ENCODE measurements at places on chromosomes 16 and 17.

GRCh38 chr17:39173526-39174274 lies 7.7 kb upstream of the ARL5C start:
- no peak for DNase-seq

- DNase-seq: no peak
Measured at GRCh38 chr17:8421571-8421970, 14.1 kb upstream of the NDEL1 start.

DNA sequence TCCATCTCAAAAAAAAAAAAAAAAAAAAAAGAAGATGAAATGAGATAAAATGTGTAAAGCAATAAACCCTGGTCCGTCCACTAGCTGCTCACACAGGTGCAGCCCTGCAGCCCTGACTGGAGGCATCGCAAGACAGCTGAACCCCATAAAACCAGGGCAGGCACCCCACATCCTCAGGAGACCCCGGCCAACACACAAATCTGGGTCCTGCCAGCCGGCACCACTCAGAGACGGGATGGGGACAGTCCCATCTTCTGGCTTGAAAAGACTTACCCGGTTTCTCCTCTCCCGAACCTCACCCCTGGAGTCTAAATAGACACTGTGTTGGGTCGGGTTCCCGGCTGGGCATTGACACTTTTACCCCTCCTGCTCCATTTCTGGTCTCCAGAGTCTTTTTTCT lies 52.7 kb upstream of the TNRC6C start:
- DNase-seq: no peak

GRCh38 chr16:69095193-69095592 lies 10.3 kb upstream of the HAS3 start:
- no peak for DNase-seq

GRCh38 chr17:5254414-5254813 lies 19.8 kb upstream of the SCIMP start:
- DNase-seq: no peak

GRCh38 chr17:46948544-46948943 lies 25.6 kb downstream of the GOSR2 start:
- no peak for DNase-seq

Data from activated CD4-positive, CD25-positive, alpha-beta regulatory T cell (primary cell).